Stimulated activated CD8-positive, alpha-beta memory T cell treated with anti-CD3 and anti-CD28 coated beads, Interleukin-4, amount 100 ng/mL, for 48 hours (primary cell): ENCODE measurements at places on chromosomes 4 and X.

DNA sequence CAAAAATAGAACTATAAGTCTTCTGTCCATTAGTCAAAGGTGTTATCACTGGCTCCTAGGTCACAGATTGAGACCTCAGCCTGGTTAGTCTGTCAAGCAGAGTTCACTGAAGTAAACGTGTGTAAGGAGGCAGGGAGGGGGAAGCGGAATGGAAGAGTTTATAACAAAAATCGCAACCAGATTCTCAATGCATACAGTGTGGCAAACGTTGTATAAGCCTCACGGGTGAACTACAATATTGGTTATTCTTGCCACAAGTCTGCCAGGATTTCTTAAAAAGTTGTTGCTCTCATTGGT is 114.8 kb downstream of the AMELX start:
- no peak for DNase-seq

DNA sequence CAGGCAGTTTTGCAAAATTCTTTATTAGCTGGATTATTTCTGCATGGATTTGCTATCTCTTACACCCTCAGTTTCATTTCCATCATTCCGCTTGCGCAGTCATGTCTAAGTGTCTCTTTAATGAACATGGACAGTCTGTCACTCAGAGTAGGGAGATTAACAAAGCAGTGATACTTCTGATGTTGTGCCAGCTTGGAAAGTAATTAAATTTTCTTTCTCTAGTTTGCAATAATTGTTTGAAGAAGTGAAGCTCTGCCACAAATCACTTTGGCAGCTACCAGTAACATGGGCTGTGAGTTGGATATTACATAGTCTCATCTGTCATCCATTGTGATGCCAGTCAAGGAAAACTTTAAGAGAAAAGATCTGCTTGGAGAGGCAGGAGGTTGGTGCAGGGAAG is 324.8 kb upstream of the NWD2 start:
- no peak for DNase-seq

DNA sequence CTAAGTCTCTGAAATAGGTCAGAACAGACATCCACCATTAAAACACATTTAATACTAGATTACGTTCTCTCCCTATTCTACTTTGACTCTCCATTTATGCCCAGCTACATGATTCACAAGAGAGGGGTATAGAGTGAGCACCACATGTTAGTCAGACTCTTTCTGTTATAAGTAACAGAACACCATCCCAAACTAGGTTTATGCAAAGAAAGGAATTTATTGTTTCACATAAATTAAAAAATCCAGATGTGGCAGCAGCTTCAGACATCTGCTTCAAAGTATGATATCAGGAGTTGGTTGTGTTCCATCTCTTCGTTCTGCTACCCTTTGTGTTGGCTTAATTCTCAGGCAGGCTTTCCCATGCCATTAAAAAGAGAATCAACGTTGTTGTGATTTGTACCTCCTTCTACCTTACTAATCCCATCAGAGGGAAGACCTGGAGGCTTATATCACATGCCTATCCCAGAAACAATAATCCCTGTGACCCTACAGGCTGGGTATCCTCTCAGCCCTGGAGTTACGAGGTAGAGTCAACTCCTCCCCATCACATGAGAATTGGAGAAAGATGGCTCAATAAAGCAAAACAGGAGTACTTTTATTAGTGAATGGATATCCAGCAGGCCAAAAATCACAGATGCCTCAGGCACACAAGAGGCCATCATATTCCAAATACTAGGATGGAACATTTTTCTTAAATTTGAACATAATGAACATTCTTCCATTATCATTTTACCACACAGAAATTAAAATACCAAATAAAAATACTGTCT is 163.2 kb downstream of the SLC7A11 start:
- DNase-seq: no peak

DNA sequence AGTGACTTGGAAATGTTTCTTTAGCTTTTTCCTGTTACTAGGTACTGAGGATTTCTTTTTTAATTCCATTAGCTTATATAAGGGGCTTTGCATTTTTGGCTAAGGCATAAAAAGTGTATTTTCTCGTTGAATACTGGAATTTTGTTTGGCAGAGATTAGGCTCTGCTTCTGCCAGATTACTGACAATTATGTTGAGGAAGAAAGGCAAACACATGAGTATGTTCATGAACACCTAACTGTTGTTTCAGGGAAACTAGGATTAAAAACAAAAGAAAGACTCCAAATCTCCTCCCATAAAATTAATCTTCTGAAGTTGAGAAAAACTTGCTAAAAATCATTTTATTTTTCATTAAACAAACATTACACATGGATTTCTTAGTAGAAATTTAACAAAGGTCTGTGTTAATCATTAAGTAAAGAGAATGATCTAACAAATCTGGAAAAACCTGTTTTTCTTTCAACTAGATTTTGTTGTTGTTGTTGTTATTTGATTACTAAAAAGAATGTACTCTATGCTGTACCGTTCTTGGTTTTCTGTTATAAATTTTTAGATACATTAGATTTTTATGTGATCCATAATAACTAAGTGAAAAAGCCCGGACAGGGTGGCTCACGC is 43.3 kb upstream of the STAG2 start:
- DNase-seq: no peak

DNA sequence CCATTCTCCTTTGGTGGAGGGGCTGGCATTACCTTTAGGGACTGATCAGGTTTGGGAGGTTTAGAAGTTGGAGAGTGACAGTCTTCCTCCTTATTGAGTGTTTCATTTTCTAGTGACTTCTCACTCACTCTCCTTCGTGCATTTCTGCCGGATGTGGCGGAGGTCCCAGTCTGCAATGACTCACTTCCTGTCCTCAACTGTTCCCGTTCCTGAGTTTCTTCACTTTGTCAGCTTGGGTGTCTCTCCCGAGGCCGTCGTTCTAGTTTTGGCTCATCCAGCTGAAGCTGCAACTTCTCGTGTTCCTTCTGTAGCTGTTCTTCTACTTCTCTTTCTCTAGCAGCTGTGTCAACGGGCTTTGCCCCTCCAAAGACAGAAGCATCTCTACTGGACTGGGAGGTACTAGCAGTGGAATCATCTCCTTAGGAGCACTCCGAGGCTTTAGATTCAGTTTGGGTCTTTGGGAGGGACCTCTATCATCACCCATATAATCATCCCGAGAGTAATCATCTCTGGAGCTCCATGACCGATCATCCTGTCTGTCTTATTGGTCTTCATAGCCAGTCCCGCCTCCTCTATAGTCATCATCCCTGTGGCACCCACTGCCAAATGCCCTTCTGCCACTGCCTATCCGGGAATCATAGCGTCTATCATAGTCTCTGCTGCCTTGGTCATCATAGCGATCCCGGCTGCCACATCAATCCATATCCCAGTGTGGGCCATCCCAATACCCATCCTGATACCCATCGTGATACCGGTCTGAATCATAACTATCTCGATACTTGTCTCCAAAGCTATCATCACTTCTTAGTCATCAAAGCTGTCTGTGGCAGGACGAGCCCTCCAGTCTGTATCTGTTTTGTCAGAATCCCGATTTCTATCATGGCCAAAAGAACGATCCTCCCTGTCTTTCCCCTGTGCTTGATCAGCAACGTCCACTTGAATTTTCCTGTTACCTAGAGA is 35.3 kb upstream of the VSIG4 start:
- DNase-seq: peak; percentile 44

- no peak for DNase-seq
Observed at GRCh38 chrX:8235026-8235425, 64.0 kb upstream of the VCX2 start.

- no peak for DNase-seq
Observed at GRCh38 chr4:102324730-102325129, 20.6 kb downstream of the SLC39A8 start.

DNA sequence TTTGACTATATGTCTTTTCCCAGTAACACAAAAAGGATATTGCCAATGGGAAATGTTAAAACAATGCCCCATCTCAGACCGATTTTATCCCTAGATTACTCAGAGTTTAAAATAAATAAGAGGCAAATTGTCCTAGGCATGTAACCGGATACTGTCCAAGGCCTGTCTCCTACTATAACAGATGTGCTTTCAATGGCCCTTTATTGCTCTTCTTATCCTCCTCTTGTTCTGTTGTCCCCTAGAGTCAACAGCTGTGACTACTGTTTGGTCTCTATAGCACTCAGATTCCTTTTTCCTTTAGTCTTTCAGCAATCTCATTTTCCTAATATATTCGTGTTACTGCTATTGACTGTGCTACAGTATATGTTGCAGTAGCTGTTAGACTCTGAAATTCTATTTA is 66.8 kb upstream of the PLS3 start:
- DNase-seq: no peak

GRCh38 chr4:7647600-7648543 is 213.1 kb upstream of the PSAPL1 start:
- DNase-seq: no peak

- no peak for DNase-seq
Observed at GRCh38 chr4:40927074-40927473, 177.3 kb downstream of the NSUN7 start.

- peak; percentile 88 for DNase-seq
Observed at GRCh38 chr4:2220016-2220630, 21.8 kb downstream of the HAUS3 start.

DNA sequence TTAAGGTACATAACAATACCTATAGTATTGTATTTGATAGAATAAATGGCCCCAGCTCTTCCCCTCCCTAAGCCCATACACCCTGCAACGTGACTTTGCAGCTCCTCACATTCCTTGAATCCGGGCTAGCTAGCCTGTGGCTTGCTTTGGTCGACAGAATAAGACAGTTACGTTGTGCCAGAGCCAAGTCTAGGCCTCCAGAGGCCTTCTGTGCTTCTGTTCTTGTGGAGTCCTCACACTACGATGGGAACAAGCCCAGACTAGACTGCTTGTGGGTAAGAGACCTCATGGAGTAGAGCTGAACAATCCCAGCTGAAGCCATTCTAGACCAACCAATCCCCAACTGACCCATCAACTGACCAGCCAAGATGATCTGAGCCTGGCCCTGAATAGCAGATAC is 102.4 kb upstream of the PLAC1 start:
- no peak for DNase-seq

DNA sequence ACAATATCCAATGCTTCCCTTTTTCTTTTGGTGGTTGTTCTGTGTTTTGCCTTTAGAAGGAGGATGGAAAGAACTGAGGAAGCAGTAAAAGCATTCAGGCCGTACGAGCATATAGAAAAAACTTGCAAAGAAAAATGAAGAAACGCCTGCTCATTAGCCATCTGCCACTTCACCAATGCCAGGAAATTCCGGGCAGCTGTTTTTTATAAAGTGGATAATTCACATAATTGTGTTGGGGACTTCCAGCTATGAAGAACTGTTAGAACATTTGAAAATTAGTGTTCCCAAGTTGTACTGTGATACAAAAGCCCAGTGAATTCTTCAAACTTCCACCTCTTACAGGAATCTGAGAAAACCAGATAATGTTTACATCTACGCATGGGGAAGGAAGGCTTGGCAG is 11.7 kb downstream of the RELL1 start:
- DNase-seq: no peak

DNA sequence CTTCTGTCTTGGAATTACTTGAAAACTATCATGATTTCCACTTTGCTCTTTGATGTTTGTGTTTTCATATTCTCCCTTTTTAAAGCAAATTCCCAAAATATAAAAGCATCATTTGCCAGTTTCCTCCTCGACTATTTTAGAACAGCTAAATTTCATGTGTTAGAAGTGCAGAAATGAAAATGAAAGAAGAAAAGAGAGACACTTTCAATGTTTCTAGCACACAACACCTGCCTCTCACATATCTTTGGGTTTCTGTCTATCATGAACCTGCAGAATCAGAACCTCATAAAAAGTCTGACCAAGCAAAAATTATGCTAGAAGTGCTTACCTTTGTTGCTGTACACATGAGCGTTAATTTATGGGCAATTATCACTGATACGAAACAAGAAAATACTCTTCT is 1.9 kb upstream of the NEUROG2 start:
- DNase-seq: no peak

DNA sequence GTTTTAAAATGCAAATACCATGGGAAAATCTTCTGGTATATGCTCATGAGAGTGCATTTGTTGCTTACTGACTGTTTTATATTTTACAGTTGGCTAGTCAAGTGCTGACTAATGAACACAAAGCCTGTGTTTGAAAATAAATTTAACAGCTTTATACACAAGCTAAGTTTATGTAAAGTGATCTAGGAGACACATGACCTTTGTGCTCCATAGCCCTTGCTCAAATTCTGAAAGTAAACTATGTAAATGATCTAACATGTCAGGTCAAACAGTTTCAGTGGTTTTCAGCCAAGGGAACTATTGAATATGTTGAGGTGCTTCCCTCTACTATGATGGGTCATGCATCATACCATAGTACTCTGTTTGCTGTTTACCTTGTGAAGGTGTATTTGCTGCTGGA is 36.7 kb downstream of the DIAPH2 start:
- no peak for DNase-seq

DNA sequence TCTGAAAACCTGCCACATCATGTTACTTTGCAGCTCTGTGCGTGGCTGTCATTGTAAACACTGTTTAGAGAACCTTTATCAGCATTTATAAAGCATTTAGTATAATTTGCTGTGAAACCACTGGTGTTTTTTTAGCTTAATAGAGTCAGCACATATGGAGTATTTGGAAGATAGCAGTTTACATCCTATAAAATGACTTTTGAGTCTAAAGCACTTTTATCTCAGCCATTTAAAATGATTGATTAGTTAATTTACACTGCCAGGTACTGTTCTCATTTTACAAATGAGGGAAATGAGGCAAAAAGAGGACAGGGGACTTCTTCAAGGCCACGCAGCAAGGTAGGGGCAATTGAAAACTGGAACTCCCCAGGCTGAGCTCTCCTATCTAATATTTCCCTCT is 181.7 kb downstream of the FRMPD4 start:
- DNase-seq: no peak

- DNase-seq: no peak
Observed at GRCh38 chr4:8776366-8776765, 95.3 kb downstream of the HMX1 start.

DNA sequence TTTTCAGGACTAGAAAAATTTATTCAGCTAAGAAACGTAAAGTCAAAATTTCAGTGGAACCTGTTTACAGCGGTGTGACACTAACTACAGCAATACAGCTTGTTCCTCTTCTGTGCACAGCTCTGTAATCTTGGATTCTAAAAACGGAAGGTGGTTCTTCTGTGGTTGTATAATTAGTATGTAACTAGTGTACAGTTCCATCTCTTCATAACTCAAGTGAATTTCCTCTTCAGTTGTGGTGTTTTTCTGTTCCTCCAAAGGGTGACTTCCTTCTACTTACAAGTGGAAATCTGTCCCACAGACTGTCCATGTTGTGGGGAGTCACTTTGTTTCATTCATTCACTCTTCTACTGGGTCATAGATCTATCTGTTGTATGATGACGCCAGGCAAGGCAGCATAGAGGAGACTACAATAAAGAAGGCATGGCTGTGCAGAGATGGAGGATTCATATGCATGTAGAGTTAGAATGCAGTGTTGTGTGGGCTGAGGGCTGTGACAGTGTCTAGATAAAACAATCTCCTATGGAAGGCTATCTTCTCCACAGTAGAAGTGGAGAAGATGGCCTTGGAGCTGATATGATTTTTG is 5.4 kb downstream of the DAPP1 start:
- DNase-seq: no peak

DNA sequence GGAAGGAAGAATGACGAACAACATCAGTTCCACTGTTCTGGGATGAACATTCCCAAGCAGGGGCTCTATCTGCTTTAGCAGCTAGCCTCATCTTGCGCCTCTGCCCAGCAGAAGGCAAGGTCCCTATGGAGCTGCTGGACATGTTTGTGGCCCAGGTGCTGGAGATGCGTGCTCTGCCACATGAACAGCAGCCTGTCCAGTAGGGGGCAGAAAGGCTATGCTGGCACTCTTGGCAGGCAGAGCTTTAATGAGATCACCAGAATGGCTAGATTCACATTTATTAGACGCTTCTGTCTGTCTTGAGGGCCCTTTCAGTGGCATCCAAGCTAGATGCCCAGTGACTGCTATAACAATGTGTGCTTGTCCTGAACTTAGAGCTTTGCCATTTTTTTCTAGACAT is 1826.0 kb downstream of the STIM2 start:
- DNase-seq: no peak
